Stimulated activated CD8-positive, alpha-beta memory T cell treated with anti-CD3 and anti-CD28 coated beads, Interleukin-4, amount 100 ng/mL, for 1 hour (primary cell): ENCODE measurements at places on chromosomes 11 and 22.

- DNase-seq, result no peak
These were observed 534.3 kb downstream of the NTM start for GRCh38 chr11:131904756-131905155.

- no peak for DNase-seq
These were observed 17.5 kb upstream of the TXNRD2 start for GRCh38 chr22:19959043-19959586.

DNA sequence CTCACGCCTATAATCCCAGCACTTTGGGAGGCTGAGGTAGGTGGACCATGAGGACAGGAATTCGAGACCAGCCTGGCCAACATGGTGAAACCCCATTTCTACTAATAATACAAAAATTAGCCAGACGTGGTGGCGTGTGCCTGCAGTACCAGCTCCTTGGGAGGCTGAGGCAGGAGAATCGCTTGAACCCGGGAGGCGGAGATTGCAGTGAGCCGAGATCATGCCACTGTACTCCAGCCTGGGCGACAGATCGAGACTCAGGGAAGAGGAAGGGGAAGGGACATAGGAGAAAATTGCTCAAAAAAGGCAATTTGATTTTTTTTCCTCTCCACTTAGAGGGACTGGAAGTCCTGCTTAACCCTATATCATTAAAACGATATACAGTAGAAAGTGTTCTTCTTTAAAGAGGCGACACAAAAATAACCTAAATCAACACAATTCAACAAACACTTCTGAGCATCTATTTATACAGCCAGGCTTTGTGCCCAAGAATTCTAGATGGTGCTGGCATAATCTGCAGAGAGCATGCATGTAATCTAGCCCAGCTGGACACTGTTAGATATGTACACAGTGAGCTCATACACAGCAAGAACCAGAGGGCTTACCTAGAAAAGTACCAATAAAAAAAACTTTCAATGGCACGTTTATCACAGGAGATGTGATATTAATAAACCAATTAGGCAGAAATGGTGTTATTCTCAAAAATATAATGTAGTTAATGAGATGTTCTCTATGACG lies 20.9 kb upstream of the DENND5A start:
- DNase-seq, result no peak

- no peak for DNase-seq
These were observed 53.7 kb downstream of the ARFGAP3 start for GRCh38 chr22:42803389-42803788.

DNA sequence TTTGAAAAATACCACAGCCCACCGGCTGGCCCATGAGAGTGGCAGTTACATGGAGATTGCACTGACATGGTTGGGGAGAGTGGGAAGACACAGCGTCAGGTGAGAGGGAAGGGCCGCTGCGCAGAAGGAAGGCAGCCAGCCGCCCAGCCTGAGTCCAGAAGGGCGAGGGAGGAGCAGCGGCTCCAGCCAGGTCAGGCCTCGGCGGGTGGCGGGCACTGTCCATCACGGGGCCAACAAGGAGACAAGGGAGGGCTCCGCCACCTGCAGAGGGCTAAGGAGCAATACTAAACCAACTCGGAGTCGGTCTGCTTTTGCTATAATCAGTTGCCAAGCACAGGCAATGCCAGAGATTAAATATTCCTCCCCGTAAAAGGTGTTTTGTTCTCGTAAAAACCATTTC lies 384.5 kb downstream of the TBC1D22A start:
- DNase-seq, result no peak

DNA sequence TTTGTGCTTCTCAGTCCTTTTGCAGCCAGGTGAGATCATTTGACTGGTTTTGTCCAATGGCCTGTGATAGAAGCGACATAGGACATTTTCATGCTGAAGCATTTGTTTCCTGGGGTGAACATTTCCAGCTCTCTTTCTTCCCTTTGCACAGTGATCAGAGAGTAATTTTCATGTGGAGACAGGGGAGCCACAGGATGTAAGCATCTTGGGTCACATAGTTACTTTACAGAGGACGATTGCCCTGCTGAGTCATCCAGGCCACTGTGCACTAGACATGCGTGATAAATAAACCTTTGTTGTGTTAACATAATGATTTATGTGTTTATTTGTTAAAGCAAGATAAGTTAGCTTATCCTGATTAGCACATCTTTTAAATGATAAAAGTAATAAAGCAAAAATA lies 263.5 kb upstream of the CCDC179 start:
- no peak for DNase-seq

GRCh38 chr11:94635072-94635471 lies 67.9 kb downstream of the PIWIL4 start:
- no peak for DNase-seq

GRCh38 chr22:47564651-47565434 lies 802.4 kb downstream of the TBC1D22A start:
- DNase-seq, result no peak

- no peak for DNase-seq
These were observed 62.4 kb upstream of the CCDC179 start for GRCh38 chr11:22922672-22923071.

DNA sequence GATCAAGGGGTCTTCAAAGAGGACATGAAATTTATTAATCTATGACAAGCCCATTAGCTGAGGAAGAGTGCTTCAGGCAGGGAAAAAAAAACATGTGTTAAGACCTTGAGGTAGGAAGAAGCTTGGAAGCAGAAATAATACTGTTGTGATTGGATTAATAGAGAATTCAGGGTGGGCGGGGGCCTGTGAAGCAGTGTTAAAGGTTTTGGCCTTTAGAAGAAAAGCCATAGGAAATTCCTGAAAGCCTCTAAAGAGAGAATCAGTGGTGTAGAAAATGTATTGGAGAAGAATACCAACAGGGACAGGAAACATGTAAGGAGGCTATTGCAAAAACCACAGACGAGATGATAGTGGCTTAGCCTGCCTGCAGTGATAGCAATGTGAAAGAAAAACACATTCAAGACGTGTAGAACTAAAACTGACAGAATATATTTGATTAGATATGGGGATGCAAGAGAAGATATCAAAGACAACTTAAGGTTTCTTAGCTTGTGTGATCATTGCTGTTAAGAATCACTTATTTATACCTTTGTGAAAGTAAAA lies 404.4 kb upstream of the ANO3 start:
- DNase-seq, result no peak

DNA sequence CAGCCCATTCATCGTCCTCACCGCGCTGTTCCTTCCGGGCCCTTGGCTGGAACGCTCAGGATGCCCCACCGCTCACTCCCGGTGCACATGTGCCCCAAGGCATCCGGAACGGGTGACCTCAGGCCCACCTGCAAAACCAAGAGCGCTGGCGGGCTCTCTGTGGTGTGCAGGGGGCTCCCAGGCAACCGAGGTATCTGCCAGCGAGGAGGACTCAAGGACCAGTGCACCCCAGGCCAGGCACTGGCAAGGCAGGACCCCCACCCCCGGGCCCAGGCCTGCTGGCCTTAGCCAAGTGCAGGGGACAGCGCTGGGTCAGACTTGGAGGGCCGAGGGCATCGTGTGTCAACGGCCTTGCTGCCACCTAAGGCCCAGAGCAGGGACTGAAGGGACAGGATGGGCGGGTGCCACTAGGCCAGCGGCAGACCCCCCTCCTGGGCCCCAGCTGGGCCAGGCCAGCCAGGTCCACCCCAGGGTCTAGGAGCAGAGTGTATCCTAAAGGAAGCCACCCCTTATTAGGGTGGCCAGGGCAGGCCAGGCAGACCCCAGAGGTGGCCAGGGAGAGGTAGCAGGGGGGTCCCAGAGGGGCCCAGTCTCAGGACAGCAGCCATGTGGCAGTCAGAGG lies 8.5 kb downstream of the TNNT3 start:
- DNase-seq, result no peak

- no peak for DNase-seq
These were observed 32.2 kb upstream of the GRIA4 start for GRCh38 chr11:105577641-105578040.

GRCh38 chr11:105034813-105035620 lies at the start of gene CASP1:
TSS of gene CASP1 (minus strand) at chr11:105035144. CDS start at chr11:105035113, 31 bp downstream.
- no peak for DNase-seq

DNA sequence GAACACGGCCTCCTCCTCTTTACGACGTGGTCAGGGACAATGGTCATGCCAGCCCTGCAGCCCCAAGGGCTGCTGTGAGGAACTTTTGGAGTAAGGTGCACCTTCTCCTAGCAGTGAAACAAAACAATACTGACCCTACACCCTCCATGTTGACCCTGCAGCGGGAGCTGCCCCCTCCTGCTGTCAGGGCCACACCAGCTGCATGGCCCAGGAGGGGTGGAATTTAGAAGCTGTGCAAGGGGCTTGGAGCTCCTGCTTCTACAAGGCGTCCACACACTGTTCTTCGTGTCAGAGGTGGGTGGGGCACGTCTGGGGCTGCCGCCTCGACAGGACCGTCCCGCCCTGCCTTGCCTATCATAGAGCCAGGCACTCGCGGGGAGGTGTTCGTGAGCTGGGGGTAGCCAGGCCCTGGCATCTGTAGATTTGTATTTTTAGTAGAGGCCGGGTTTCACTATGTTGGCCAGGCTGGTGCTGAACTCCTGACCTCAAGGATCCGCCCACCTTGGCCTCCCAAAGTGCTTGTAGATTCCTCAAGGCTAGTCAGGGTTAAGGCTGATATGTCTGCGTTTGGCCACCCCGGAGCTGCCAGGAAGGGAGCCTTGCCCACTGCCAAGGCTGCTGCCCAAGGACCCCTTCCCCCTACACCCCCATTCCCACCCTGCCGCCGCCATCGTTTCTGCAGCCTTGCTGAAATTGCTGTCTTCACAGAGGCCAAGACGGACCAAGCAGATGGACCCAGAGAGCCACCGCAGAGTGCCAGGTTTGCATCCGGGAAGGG lies 15.9 kb downstream of the INCENP start:
- DNase-seq, result no peak

DNA sequence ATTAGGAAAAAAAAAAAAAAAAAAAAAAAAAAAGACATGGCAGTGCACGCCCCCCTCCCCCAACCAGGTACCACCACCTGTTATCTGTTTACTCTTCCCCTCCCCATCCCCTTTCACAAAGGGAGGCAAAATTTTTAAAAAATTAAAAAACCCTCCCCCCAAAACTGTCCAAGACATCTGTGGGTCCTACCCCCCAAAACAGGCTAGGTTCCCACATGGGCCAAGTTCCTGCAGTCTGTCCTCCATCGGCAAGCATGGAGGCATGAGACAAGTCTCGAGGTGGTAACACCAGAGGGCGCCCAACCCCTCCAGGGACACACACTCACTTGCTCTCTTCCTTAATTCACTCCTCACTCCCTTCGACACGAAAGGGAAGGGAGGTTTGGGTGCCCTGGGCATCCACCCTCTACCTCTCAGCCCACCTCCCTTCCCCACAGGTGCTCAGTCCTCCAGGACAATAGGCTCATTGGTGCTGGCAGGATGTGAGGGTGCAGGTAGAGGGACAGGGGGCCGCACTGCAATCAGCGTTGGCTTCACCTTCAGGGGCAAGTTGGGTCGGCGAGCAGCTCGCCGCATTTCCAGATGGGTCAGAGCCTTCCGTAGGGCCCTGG lies 2.2 kb upstream of the TUT1 start:
- no peak for DNase-seq

GRCh38 chr11:126698576-126698975 lies 302.0 kb downstream of the KIRREL3 start:
- no peak for DNase-seq

- DNase-seq, result no peak
These were observed 2.0 kb upstream of the PLA2G3 start for GRCh38 chr22:31142285-31142684.

DNA sequence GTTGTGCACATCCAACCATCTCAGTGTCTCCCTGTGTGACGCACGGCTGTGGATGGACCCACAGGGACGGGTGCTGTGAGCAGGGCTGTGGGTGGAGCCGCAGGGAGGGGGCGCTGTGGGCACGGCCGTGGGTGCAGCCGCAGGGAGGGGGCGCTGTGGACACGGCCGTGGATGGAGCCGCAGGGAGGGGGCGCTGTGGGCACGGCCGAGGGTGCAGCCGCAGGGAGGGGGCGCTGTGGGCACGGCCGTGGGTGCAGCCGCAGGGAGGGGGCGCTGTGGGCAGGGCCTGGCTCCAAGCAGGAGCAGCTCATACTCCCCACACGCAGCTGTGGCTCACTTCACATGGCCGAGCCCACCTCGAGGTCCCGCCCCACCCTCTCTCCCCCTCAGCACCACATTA lies 6.0 kb upstream of the MAPK11 start:
- no peak for DNase-seq

GRCh38 chr11:27656806-27657483 lies 43.3 kb downstream of the BDNF start:
- DNase-seq, result no peak

DNA sequence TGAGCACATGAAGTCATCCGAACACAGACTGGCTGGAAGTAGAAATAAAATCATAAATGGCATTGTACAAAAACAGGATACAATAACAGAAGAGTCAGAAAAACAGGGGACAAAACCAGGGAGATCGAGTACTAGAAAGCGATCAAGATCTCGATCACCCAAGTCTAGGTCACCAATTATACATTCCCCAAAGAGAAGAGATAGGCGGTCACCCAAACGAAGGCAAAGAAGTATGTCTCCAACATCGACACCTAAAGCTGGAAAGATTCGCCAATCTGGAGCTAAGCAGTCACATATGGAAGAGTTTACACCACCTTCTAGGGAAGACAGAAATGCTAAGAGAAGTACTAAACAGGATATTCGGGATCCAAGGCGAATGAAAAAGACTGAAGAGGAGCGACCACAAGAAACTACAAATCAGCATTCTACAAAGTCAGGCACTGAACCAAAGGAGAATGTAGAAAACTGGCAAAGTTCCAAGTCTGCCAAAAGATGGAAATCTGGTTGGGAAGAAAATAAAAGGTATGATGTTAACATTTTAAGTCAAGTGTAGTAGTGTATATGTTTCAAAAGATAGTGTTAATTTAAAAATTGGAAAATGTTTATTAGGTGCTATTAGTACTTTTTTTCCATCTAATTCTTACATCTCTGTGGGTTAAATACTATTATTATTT lies 9.4 kb downstream of the PCF11 start:
- DNase-seq, result no peak

- no peak for DNase-seq
These were observed 54.4 kb upstream of the INCENP start for GRCh38 chr11:62069374-62069773.

DNA sequence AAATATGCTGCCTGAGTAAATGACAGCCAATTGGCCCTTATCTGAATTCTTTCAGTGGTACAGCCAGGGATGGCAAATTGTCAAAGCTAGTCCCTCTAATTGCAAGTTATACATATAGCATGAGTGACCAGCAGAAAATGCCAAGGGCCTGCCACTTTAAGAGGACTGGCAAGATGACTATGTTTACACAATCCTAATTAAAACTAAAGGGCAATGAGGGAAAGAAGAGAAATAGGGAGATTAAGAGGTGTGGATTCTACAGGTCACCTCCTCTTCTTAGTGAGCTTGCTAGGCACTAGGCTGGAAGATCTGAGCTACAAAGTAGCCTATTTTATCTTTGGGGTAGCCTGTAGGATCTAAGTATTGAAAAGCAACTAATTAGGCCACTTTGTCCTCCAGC lies 13.5 kb downstream of the NUMA1 start:
- no peak for DNase-seq

DNA sequence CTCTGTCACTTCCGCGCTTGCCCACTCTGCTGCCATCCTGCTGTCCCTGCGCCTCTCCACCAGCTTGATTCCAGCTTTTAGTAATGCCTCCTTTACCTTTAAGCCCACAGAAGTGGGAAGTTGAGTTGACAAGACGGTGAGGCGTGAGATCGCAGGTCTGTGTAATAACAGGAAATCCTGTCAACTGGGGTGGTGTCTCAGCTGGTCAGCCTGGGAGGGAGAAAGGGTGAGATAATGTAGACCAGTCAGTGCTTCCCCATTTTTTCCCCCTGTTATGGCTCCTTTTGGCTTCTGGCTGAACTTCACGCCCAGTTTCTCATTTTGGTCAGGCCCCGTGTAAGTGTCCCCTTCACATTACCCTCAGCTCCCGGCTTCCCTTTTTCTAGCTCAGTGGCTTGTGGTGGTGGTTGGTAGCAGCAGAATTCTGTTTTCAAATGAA lies 98.9 kb downstream of the TRAF6 start:
- no peak for DNase-seq
